IPS DF 6.9 (cell line): ENCODE measurements at places on chromosomes 6 and 20.

DNA sequence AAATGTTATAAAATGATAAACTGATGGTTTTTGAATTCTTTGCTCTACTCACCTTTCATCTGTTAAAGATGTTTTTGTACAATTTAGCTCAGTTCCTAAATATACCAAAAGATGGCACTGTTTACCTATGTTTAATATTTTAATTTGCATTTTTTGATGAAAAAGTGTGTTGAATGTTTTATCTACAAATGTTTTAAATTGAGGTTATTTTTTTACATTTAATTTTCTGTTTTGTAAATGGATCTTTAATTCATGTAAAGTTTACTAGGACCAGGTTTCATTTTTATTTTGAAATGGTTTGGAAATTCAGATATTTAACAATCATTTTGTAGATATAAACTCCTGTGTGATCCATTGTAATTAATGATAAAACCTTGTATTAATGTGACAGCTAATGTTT is 30.0 kb downstream of the CDKAL1 start:
- DNase-seq = no peak

DNA sequence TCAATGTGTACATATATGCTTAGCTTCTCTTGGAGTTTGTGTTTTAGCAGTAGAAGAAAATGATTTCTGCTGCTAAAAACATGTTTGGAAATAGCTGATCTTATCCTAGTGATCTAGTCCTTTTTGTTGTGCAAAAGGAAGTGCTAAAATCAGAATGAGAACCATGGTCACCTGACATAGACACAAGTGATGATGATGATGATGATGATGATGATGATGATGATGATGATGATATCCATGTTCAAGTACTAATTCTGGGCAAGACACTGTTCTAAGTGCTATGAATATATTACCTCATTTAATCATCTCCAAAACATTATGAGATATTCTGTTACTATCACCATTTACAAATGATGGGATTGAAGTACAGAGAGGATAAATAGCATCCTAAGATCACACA is 79.8 kb downstream of the ANKEF1 start:
- no peak for DNase-seq

GRCh38 chr20:63976980-63977738 is 2.3 kb downstream of the SAMD10 start:
- no peak for DNase-seq

- DNase-seq = no peak
Measured at GRCh38 chr6:116019428-116019827, 41.3 kb downstream of the FRK start.

GRCh38 chr20:48799328-48800105 is 28.3 kb downstream of the PREX1 start:
- DNase-seq = no peak
